ENCODE measurements at places on chromosomes 2 and 18. TPM values are rescaled to one million over a fixed set of nuclear protein-coding genes. Genes with fewer than 3 reads are reported as not detected.

- peak; percentile 49 for DNase-seq
These were observed 279.7 kb downstream of the KCNJ3 start for GRCh38 chr2:154978244-154978643.

The NEMP2 gene
- 9.0 TPM for total RNA-seq

DNA sequence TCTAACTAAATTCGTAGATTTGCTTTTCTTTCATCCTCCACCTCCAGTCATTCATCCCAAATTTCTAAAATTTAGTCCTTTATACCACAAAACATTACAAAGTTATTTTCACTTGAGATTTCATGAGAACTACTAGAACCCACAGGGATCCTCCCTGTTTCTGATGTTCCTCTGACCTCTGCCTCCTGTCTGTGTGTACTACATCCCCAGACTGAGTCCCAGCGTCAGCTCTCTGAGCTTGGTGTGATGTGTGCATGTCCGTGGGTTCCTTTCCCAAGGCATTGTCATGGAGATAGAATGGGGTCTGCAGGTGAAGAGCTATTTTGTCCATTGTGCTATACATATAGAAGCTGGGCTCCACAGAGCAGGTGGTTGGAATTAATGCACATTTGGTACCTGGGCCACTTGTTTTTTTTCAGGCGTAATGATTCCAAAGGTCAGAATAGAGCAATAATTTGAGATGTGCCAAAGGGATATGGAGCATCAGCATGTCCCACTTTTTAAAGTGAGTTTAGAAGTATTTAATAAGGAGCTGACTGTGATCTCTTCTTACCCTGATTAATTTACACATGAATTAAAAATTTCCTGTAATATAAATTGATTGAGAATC lies 151.2 kb upstream of the BOD1L2 start:
- no peak for DNase-seq

DNA sequence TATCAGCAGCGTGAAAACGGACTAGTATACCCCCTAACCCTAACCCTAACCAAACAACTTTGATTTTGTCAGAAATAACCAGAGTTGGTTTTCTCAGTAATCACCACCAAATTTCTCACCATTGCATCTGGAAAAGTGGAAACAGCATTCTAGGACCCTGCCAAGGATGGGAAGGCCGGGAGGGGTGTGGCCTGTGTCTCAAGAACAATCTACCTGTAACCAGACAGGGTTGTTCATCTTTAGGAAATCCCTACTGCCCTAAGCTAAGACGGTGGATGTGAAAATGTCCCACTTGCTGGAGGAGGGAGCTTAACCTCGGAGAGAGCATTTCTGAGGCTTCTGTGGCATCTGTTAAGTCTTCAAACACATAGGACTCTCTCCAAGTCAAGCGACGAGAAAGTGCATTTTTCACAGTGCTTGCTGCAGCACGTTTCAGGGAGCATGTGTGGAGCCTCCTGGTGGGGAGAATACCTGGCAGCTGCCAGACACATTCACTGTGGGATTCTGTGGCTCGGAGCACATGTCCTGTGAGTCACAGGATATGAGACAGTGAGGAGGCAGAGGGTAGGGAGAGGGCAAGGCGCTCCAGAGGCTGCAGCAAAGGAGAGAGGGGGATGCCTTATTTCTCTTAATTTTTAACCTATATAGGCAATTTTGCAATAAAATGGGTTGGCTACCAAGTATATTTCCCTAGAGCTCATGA lies 207.5 kb downstream of the SPP2 start:
- peak; percentile 92 for DNase-seq

DNA sequence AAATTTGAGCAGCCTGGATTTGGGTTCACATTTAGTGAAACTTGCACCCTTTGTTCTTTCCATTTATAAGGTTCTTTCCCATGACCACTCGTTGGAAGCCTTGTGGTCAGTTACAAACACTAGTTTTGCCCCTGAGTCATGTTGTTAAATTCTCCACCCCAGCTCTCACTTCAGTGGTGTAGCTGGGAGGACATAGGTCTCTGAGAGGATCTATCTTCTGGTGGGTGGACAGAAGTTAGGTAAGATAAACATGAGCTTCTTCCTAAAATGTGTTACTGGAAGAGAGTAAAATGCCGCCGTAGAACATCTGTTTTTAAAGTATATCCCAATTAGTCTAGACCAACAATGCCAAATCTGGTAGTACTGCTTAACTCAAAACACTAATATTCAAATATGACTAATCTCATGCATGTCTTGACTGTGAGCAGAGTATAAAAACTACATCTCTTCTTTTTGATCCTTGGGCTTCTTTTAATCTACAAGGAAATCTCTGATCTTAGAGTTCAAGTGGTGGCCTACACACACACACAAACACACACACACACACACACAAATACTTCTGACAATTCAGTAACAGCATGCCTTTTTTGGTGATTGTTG lies 162.6 kb upstream of the FN1 start:
- DNase-seq = no peak

GRCh38 chr2:214135966-214136365 lies 274.9 kb upstream of the VWC2L start:
- no peak for DNase-seq

The LCT gene
- total RNA-seq = not detected
